ENCODE measurements at places on chromosomes 2 and 18. TPM values are rescaled to one million over a fixed set of nuclear protein-coding genes. Genes with fewer than 3 reads are reported as not detected.

DNA sequence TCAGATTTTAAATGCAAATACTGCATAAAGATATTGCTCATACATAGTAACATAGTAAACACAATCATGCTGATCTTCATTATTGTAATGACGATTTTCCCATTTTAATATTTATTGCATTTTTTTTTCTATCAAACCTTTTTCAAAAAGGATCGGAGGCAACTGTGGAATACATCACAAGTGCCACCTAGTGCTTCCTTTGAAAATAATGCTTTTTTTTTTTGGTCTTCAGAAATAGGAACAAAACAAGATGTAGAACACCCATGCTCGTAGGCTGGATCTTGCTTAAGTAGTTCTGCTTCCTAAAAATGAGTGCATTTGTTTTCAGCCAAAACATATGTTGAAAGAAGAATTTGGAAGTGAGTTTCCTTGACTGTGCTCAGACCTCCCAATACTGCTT, 35.7 kb upstream of the GPR155 start:
- DNase-seq, result no peak

Gene SALL3
- total RNA-seq, result 0.06 TPM

Gene DYNAP
- not detected for total RNA-seq

GRCh38 chr2:3480352-3481010, 38.9 kb downstream of the ADI1 start:
- no peak for DNase-seq

DNA sequence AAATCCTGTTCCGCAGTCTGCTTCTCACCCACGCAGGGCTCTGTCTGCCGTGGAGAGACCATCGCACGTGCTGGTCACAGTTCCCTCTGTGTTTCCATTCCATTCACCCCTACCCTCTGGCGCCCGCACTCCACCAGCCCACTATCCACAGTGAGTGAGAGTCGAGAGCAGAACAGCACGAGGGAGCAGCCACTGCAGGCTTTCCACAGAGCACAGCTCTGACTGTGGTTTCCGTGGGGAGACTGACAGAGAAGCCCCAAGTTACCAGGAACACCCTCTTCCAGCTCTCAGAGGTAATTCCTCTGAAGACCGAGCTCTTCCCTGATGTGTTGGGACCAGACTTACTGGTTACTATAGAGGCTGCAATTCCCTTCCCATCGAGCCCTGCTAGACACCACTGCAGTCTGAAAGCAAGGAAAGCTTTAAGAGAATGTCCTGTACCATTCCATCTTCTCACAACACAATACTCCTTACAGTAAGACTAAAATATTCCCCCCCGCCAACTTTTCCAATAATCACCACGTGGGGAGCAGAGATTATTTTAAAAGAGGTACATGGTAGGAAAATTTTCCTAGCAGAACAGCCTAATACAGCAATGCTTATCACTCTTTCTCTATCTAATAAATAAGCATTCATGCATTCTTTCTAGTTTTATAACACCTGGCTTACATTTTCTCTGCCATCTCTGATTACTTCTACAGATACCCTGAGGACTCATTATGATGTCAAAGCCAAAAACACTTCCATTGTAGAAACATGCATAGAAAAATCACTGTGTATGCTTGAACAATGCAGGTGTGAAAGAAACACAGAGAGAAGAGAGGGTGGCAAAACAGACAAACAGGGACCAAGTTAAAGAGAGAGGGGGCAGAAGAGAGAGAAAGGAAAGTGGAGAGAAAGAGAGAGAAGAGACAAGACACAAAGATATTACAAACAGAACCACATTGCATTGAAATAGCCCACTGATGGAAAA, 4.7 kb downstream of the MYT1L start:
- DNase-seq, result no peak

- no peak for DNase-seq
These were observed 312.7 kb upstream of the CWC22 start for GRCh38 chr2:180319586-180320405.

Gene POTEJ
- not detected for total RNA-seq

- no peak for DNase-seq
These were observed 14.7 kb upstream of the TTC32 start for GRCh38 chr2:19916385-19916950.

DNA sequence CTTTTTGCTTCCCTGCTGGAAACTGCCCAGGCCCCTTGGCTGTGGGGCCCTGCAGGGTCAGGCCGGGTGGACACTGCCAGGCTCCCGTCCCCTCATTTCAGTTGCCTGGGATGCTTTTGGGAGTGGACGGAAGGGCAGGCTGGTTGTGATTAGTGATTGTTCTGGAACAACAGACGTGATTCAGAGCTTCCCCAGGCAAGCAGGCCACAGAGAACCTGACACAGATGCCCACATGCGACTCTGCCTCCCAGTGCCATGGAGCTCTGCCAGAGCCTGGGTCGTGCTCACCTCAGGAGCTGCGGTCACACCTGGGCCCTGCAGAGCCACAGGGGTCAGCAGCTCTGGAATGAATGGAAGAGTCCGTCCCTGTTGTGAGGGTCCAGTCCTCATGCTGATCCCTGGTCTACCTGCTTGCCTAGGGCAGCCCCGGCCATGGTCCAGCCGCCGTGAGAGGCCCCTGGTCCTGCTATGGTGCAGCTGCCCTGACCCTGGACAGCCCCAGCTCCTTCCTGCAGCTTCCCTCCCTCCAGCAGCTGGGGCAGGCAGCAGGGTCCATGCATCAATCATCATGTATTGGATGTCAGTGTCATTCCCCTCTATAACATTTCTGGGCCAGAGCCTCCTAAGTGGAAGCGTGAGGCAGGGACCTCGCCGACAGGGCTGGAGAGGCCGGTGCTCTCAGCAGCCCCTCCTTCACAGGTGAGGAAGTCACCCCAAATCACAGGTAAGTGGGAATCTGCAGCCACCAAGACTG, 518.6 kb upstream of the MYT1L start:
- DNase-seq, result peak; percentile 16

- DNase-seq, result peak; percentile 39
These were observed 29.6 kb downstream of the IGFBP5 start for GRCh38 chr2:216665717-216666116.

- DNase-seq, result no peak
These were observed 53.6 kb upstream of the CAB39 start for GRCh38 chr2:230658877-230659652.

GRCh38 chr18:52963481-52963880, 623.5 kb downstream of the DCC start:
- no peak for DNase-seq

- no peak for DNase-seq
These were observed 14.7 kb downstream of the NDUFAF7 start for GRCh38 chr2:37246205-37246604.

DNA sequence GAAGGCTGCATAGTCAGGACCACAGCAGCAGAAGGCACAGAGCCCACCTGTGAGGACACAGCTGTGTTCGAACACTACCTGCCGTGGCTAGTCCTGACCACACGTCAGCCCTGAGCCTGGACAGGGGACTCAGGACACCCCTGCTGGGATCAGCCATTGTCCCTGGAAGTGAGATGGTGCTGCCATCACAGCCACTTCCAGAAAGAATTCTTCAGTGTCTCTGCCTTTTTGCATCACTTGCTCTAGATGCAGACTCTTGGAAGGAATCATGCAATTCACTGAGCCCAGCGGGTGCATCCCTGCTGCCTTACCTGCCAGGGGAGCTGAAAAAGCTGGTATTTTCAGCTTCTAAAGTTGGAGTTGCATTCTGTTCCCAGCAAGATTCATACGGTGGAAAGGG, 49.3 kb downstream of the LAMA3 start:
- no peak for DNase-seq

DNA sequence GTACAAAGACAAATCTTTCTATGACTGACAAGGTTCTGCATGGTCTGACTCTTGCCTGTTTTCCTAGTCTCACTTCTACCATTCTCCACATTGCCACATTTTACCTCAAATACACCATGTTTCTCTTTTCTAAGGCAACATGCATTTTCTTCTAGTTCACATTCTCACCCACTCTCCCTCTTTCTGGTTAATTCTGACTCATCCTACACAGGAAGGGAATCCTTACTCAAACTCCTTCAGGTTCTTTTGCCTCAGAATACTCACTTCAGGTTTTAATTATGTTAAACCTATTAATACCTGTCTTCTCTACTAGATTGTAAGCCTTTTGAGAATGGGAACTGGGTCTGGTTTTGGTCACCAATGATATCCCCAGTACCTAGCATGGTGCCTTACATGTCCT, 47.2 kb downstream of the MAP2 start:
- no peak for DNase-seq

DNA sequence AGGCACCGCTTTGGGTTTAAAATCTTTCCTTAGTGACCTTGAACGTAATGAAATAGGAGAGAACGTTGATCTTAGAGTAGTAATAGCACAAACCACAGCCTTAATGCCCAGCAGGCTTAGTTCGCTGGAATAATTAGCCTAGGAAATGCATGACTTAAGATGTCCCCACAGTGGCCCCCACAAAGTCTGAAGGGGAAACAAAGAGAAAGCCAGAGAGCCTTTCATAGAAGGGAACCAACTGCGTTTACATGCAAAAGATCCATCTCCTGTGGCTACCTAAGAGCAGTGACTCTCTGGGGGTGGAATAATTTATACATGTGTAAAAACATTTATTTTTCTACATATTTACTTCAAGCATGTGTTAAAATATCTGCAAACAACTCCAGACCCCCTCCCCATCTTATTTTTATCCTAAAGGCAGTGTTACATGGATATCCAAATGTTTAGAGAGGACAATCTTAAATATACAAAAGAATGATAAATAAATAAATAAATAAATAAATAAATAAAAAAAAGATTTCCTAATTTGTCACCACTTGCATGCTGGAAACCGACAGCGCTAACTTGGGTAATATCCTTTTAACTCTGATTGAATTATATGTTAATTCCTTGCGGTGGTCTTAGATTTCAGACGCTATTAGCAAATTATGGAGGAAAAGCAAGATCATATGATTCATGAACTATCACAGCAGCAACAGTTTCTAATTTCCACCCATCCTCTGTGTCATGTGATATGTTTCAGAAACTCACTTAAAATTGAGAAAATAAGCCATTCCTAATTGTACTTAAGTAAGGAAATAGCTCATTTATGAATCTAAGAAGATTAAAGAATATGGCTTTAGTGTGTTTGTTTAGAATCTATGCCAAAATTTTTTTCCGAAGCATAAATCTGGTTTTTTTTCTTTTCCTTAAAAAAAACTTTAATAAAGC, 23.4 kb upstream of the CYP1B1 start:
- DNase-seq, result no peak

DNA sequence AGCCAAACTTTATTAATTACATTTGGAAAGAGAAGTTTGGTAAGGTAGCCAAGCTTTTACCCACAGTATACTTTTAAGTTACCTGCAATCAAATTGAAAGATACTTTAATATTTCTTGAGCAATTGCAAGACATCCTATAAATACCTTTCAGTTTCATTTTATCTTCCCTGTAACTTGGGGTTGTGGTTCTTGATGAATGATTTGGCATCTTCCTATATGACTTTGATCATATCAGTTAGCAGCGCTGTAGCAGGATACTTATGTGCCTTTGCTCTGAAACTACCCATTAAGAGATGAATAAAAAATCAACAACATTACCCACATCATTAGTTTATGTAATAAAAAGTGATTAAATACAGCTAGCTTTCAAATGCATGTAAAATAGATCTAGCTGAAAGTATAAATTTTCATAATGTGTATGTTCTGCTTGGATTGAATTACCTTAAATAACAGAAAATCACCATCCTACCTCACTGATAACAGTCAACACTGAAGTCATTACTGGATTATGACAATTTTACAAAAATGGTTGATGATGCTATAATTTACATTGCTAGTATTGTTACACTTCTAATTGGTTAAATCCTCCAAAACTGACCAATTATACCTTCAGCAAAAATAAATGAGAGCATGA, 50.4 kb downstream of the MMADHC start:
- DNase-seq, result no peak

DNA sequence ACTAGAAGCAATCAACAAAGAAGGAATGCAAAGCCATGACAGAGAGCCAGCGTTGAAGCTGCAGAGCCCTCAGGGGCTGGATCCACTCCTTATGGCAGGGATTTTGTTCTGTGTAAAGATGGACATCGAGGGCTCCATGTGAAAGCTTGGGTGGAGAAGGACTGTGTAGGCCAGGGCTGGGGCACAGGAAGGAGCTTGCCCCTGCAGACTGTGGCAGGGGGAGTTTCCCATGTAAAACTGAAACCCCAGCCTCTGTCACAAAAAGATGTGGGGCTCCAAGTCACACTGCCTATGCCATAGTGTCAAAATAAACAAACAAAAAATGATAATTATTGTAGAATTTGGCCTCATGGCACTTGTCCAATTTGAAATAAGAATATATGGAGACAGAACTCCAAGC, 408.7 kb upstream of the HS6ST1 start:
- no peak for DNase-seq

Measured in aorta (tissue), 5 donors.